ENCODE measurements at places on chromosomes 2 and 18. TPM values are rescaled to one million over a fixed set of nuclear protein-coding genes. Genes with fewer than 3 reads are reported as not detected.

- no peak for DNase-seq
Observed at GRCh38 chr2:120991441-120991840, 255.8 kb downstream of the GLI2 start.

DNA sequence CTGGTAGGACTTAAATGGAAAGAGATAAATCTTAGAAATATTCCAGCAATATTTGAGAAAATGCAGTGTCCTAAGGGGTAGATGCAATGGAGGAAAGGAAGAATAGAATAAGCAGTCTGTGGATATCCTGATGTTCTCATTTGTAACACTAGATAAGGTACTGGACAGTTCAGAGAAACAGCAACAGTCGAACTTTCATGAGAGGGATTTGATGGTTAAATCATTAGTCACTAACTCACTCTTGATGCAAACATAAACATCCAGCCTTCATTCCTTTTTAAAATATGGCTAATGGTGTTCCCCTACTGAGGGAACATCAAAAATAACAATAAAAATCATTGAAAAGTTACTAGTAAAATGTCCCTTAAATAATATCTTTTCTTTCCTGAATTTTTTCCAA is 211.4 kb upstream of the SLC39A10 start:
- DNase-seq, result no peak

DNA sequence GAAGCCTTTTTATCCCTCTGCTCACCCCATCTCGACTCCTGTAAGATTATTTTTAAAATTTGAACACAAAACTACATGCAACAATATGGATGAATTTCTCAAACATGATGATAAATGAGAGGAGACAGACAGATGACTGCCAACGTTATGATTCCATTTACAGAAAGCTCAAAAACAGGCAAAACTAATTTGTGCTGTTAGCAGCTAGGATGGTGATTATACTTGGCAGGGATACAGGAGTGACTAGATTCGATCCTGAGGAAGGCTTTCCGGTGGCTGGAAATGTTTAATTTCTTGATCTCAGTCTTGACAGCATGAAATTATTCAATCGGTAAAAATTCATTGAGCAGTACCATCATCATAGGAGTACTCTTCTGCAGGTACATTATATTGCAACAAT is 163.4 kb upstream of the SH3BP4 start:
- DNase-seq, result no peak

- DNase-seq, result no peak
Observed at GRCh38 chr2:177489719-177490301, 97.2 kb downstream of the AGPS start.

- DNase-seq, result no peak
Observed at GRCh38 chr18:37545461-37546271, 19.9 kb downstream of the CELF4 start.

- peak; percentile 27 for DNase-seq
Observed at GRCh38 chr2:239318790-239319661, 81.8 kb downstream of the HDAC4 start.

DNA sequence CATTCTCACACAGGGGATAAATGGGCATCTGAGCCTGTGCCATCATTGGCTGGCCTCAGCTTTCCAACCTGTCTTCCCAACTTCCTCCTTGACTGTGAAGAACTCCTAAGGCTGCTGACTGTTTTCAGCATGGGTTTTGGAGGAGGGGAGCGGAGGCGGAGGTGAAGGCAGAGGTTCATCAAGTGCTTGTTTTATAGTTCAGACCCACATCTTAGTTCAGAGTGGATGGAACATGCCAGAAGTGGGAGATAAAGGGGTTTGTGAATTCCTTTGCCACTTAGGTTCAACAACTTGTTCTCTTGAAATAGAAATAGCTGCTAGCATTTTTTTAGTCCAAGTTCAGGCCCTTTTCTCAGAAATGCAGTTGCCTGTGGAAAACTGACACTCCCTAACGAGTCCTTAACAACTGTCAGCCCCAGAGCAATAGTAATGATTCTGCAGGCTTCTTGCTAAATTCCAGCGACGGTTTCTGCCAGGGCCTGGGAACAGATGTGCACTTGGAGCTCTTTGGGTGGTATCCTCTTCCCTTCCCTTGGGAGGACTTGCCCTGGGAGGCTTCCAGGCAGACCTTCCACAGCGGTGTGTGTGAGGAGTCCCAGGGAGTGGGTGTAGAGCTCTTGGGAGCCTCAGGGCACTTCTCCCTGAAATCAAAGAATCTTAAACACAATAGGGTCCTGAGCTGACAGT is 30.1 kb upstream of the ITGA6 start:
- DNase-seq, result no peak

DNA sequence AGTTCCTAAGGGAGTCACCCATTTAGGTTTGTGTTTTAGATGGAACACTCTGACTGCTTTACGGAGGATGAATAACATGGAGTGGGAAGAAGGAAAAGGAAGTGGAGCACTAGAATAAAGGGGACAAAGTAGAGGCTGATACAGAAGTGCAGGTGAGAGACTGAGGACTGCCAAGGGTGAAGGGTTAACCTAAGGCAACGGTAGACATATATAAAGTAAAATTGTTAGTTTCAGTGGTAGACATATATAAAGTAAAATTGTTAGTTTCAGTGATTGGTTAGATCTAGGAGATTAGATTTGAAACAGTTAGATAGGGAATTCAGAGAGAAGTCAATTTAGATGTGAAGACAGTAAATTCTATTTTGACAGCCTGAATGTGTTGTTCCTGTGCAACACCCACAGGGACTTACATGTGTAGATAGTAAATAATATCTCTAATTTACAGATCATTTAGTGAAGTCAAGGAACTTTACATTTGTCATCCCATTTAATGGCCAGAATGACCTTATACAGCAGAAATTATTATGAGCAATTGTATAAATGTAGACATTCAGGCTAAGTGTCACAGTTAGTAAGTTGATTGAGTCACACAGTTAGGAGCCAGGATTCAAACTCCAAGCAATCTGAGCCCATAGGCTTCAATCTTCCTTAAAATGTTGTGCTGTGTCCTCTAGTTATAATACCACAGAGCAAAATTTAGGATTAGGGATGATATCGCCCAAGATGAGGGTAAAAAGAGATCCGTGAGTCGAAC is 270.8 kb upstream of the UBE2E3 start:
- no peak for DNase-seq

DNA sequence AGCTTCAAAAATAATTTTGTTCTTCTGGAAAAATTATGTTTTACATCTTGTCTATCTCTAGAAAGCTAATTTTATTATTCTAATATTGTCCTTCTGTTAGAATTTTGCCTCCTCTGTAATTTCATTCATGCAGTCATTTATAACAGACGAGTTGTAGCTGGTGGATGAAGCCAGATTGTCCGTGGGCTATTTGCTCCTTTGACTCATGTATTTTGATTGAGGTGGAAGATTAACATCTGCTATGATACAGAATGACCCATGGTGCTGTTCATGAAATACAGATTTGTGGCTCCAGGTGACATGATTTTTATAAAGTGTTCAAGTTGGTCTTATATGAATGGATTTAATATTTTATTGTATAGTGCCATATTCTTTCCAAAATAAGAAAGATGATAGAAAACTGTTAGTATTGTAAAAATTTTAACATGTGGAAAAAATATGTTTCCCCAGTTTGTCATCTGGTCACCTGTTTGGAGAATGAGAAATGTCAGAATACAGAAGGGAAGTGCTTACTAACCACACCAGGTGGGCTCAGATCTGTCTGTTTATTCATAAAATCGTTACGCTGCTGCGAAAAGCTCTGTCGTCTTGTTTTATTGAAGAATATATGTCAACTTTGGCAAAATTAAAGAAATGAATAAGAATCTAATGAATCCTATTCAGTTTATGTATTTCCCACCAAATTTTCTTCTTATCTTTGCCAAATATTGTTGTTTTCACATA is 20.4 kb upstream of the L3MBTL4 start:
- DNase-seq, result peak; percentile 26

- DNase-seq, result no peak
Observed at GRCh38 chr2:179538406-179539123, 273.9 kb upstream of the SESTD1 start.

- DNase-seq, result no peak
Observed at GRCh38 chr2:22995576-22995975, 389.4 kb upstream of the KLHL29 start.

GRCh38 chr18:74239567-74239966 is 52.2 kb downstream of the CYB5A start:
- no peak for DNase-seq

DNA sequence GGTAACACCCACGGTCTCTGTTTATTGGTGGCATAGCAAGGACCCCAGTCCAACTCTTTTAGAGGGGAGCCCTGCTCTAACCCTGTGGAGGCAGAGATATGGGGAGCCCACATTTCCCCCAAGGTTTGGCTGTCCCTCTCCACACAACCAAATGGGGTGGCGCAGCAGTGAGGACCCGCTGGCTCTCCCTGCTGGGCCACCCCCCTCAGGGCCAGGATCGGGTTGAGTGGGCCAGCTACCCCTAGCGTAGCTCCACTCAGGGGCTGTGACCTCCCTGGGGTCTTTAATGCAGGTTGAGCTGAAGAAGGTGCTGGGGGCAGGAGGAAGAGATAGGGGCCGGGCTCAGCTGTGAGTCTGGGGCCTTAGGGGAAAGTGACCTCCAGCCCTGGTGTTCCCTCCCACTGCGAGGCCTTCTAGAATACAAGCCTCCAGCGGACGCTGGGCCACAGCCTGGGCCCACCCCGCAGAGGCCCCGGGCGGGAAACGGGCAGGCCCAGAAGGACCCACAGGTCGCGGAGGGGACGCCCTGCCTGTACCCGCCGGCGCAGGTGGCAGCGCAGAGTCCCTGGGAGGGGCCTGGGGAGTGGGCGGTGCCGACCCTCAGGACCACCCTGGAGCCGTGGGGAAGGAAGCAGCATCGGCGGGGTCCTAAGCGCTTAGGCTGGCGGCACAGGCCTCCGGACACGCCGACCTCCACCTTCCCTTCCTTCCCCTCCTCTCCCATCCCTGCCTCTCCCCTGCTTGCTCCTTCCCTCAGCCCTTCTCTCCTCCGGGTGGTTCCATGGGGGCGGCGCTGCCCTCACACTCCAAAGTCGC is 9.6 kb downstream of the CROCC2 start:
- no peak for DNase-seq

DNA sequence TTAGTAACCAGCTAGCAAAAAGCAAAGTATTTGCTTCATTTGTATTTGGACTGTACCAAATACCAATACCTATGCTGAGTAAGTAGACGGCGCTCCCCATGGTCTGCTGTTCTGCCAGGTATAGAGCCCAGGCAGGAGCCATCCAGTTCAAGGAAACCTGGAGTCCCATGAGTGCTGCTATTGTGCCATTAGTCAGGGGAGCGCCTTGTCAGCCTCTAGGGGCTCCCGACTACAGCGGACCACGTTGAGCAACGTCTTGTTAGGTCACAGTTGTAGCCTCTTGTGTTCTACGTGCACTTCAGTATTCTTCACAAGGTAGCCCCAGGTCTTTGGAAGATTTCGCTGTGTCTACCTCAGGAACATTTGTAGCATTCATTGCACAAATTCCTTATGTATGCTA is 21.6 kb upstream of the SLC9A2 start:
- no peak for DNase-seq

GRCh38 chr2:21693081-21693480 is 569.3 kb downstream of the TDRD15 start:
- no peak for DNase-seq

GRCh38 chr18:62659698-62660097 is 55.6 kb upstream of the PHLPP1 start:
- no peak for DNase-seq

- peak; percentile 1 for DNase-seq
Observed at GRCh38 chr18:741931-742512, 29.6 kb upstream of the ENOSF1 start.

DNA sequence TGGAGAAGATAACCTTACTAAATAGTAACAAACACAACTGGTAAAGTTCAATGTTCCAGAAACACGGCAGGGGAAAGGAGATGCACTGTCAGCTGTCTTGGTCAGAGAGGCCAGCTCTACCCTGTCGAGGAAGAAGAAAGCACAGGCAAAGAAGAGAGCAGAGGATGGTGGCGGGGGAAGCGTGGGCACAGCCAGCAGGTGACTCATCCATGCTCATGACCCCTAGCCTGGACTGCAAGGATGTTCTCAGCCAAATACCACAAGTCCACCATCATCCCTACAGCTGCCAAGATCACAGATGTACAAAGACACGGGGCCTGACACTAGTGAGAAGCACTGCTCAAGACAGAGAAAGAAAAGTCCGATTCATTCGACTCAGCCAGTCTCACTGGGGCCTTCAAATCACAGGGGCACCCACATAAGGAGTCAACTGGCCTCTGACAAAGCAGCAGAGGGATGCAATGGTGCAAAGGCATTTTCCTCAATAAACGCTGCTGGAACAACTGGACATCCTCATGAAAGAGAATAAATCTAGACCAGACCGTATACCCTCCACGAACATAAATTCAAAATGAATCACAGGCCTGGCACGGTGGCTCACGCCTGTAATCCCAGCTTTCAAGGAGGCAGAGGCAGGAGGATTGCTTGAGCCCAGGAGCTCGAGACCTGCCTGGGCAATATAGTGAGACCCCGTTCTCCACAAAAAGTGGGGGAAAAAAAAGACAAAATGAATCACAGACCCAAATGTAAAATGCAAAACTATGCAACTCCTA is 5.6 kb downstream of the DTYMK start:
- peak; percentile 90 for DNase-seq

GRCh38 chr2:220029013-220029412 is 401.6 kb downstream of the SLC4A3 start:
- no peak for DNase-seq

DNA sequence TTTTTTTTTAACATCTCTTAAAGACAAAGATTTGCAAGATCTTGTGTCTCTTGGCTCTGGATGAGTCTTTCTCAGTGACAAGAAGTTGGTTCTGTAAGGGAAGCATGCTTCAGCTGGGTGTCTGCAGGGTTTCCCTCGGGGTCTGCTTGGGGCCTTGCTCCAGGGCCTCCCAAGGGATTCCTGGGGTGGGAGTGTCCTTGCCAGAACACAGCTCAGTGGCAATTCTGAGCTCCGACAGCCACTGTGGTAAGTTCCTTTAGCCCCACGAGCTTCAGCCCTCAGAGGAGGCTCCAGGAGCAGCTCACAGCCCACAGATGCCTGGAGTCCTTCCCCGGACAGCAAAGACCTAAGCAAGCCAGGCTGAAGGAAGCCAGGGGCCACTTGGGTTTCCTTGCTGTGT is 52.4 kb downstream of the EMX1 start:
- DNase-seq, result no peak

Gene SP110
- total RNA-seq, result 11.5 TPM

Gene PSD4
- 13.3 TPM for total RNA-seq

Gene LYPD6
- 8.5 TPM for total RNA-seq

Gene CYP27C1
- total RNA-seq, result 0.83 TPM

Gene ADAM23
- 1.1 TPM for total RNA-seq

Gene DSC2
- total RNA-seq, result 2.8 TPM

Gene PRKAG3
- not detected for total RNA-seq

Gene WDCP
- 18.0 TPM for total RNA-seq

Gene UGT1A3
- total RNA-seq, result not detected

Gene PLGLB1
- total RNA-seq, result 1.3 TPM

Gene SALL3
- total RNA-seq, result 4.1 TPM

All from Daoy (cell line).